ENCODE measurements at places on chromosomes 16 and 17.

DNA sequence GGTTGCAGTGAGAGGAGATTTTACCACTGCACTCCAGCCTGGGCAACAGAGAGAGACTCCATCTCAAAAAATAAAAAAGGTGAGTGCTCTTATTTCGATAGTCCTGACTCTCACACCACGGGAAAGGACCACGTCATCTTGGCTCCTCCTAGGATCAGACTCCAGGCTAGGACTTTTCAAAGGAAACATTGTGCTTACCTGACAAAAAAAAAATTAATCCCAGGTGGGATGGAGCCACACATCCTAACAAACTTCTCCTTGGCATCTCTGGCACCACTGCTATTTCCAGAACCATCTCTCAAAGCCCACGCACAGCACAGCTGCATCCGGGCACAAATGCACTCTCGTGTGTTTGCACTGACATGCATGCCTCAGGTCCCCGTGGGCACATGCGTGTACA is 262.4 kb downstream of the ENGASE start:
- no peak for DNase-seq

- no peak for DNase-seq
Observed at GRCh38 chr17:35174835-35175334, 19.3 kb downstream of the SLC35G3 start.

- DNase-seq: no peak
Observed at GRCh38 chr16:72282362-72282761, 110.4 kb upstream of the PMFBP1 start.

DNA sequence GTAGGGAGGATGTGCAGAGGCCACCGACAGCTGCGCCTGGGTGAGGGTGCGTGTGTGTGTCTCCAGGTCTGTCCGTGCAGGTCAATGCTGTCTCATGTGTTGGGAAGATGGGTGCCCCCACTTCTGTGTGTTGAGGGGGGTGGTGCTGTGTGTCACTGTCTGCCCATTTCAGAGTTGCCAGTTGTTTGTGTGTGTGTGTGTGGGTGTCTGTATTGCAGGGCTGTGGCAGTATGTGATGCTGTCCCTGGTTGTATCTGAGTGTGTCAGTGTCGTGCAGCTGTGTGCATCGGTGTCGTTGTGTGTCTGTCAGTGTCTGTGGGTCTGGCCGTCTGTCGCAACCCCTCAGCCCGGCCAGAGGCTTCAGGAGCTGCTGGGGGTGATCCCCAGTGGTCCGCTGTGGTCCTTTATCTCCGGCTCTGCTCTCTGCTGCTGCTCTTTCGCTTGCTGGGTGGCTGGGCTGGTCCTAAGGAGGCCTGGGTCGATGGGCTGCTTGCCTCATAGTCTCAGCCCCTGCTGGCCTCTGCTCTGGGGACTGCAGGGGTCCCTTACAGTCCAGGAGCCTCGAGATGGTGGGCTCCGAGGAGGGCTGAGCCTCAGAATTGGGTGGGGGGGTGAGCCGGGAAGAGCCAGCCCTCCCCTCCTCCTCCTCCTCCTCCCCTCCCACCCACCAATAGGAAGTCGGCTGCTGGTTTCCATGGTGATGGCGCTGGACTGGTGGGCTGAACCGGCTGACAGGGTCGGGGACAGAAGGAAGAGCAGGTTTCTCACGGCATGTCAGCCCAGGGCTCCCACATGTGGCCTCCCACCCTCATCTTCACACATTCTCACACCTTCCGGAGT is at the start of gene TSPOAP1:
Gene TSPOAP1 (minus strand): TSS at position 601 of the 840 bp plus-strand sequence. CDS start 875 bp downstream, outside the sequence.
- peak; percentile 88 for DNase-seq

- peak; percentile 82 for DNase-seq
Observed at GRCh38 chr17:7217113-7217987, 2.3 kb downstream of the DLG4 start.

DNA sequence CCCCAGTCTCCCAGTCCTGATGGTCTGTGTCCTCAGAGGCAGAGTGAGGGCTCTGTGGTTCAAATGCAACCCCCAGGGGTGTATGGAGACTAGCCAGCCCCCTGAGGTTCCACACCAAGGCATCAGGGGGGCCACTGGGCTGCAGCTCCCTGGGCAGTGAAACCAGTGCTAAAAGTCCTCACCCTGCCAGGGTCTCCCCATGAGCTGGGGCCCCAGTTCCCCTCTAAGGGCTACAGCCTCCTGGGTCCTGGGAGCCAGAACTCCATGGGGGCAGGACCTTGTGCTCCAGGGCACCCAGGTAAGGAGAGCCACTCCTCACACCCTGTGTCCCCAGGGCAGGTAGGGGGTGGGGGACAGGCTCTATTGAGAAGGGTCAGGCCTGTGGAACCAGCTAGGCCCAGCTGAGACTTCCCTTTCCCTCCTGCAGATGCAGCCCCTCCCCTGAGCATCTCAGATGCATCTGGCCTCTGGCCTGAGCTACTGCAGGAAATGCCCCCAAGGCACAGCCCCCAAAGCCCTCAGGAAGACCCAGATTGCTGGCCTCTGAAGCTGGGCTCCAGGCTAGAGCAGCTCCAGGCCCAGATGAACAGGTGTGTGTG is 6.4 kb upstream of the DCAF7 start:
- DNase-seq: no peak

- DNase-seq: no peak
Observed at GRCh38 chr17:57442914-57443571, 186.7 kb downstream of the MSI2 start.

- DNase-seq: peak; percentile 33
Observed at GRCh38 chr17:82868715-82869131, 28.9 kb upstream of the ZNF750 start.

- no peak for DNase-seq
Observed at GRCh38 chr16:57462978-57463362, 491 bp downstream of the POLR2C start.

DNA sequence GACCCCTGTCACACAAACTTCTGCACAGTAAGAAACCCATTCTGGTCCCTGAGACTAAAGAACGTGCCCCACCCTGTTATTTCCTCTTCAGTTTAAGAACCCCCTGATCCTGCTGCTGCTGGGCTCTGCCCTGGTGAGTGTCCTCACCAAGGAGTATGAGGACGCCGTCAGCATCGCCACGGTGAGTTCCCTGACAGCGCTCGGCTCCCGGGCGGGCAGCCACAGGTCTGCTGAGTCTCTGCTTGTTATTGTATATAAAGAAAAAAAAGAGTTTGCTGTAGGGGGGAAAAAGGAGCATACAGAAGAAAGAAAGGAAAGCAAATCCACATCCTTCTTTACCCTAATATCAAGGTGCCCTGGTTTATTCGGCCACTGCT is 40.0 kb downstream of the ATP2C2 start:
- no peak for DNase-seq

Measured in kidney (tissue), 22 donors.